ENCODE measurements at places on chromosomes 4 and X.

- no peak for DNase-seq
These were observed 648 bp downstream of the GPC4 start for GRCh38 chrX:133414406-133415275.

GRCh38 chr4:123399627-123400358 lies 3.2 kb downstream of the SPRY1 start:
- no peak for DNase-seq

GRCh38 chrX:110920991-110921390 lies 125.4 kb upstream of the CHRDL1 start:
- no peak for DNase-seq

- no peak for DNase-seq
These were observed 187.1 kb upstream of the C1QTNF7 start for GRCh38 chr4:15240764-15241163.

Data from activated T-cell treated with anti-CD3 and anti-CD28 coated beads, Interleukin-2, amount 50 U/mL, for 4 hours (primary cell).